ENCODE measurements at places on chromosomes 7 and 10. TPM values are rescaled to one million over a fixed set of nuclear protein-coding genes. Genes with fewer than 3 reads are reported as not detected.

Gene FAM237B
- polyA plus RNA-seq = not detected

Gene AASS
- polyA plus RNA-seq = 14.9 TPM

Gene PLPP4
- not detected for polyA plus RNA-seq

Gene DNAJC12
- 4.5 TPM for polyA plus RNA-seq

DNA sequence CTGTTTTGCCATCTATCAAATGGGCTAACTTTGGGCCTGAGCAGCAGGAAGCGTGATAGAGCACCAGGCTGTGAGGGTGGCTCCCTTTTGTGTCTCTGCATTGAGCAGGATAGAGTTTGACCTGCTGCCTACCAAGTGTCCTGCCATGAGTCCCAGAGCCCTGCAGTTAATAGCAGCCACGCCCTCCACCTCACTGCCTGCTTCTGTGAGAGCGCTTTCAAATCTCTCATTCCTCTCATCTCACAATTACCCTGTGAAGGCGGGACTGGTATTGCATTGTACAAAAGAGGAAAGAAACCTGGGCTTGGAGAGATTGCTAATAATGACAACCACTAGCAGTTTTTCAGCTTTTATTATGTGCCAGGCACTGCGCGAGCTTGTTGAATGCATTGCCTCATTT lies 39.9 kb downstream of the UNC5B start:
- no peak for DNase-seq

GRCh38 chr7:18313965-18314364 lies 181.6 kb upstream of the HDAC9 start:
- DNase-seq = no peak

GRCh38 chr7:29989257-29989995 lies at the start of gene SCRN1:
Gene SCRN1, minus strand, starts transcription at chr7:29989801. Its CDS starts 20,734 bp downstream, at chr7:29969067.
- peak; percentile 13 for DNase-seq

DNA sequence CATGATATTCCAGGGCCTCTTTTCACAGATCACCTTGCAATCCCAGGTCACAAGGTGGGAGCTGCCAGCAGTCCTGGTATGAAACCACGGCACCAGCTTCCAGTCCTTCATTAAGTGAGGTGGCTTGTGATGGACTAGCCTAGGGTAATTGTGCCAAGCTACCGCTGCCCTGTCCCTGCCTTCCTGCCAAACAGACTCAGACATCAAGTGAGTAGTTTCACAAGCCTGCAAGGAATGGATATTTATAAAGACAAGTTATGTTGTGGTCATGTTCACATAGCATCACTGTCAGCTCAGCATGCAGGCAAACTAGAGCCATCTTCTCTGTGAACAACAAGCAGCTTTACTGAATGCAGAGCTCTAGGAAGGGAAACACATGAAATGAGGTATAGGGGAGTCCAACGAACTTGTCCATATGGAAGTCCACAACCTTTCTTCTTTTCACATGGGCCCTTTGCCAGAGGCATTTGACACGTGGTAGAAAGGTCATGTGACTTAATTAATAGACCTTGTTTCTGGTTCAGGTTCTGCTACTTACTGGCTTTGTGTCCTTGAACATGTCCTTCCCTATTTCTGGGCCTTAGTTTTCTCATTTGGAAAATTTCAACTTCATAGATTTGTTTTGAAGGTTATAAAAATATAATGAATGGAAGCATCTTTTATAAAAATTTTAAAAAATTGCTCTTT lies 1061.2 kb downstream of the KCNMA1 start:
- DNase-seq = peak; percentile 27

DNA sequence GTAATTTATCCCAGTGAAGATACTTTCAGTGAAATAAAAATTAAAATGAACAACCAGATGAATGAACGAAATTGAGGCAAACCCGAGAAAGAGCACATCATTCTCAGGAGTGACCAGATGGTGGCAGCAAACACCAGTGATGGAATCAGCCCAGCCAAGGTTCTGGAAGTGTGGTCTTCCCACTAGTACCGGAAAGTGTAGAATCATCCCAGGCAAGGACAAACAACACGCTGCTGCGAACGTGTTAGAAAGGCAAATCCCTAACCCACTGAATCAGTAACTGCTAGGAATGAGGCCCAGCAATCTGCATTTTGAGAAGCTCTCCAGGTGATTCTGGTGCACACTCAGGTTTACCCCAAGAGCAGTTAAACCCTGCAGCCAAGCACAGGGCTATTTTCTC lies 15.5 kb upstream of the SLC18A3 start:
- DNase-seq = no peak

DNA sequence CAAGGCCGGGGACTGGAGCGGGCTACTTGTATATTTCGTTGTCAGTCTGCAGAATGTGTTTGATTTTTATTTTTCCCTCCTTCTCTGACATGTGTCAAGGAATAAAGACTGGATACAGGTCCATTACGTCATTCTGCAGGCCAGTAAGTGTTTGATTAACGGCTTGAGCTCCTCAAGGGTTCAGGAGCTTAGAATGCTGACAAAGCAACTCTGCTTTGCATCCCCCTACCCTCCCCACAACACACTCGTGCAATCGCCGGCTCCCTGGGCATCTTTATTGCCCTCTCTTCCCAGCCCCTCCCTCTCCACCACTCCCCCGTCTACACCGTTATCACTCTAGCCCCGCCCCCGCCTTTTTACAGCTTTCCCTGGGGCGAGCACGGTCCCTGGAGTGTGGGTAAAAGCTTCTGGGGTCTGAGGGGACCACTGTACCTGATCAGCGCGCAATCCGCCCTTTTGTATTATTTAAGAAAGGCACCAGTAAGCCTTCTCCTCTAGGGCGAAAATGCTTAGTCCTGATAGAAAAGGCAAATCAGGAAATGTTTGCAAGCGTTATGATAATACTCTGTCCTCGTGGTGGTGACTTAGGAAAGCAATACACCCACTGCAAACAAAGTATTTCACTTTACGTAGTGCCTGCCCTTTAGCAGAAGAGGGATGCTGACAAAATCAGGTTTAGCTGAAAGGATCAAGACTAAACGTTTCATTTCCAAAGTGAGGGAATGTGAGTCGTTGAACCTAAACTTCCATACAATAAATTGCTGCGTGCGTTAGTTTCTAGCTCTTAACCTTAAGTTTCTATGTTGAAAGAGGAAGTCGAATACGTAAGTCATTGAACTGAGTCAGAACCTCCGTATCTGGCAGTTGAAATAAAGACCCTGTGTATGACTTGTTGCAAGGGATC lies 1.4 kb upstream of the CREB5 start:
- peak; percentile 61 for DNase-seq

DNA sequence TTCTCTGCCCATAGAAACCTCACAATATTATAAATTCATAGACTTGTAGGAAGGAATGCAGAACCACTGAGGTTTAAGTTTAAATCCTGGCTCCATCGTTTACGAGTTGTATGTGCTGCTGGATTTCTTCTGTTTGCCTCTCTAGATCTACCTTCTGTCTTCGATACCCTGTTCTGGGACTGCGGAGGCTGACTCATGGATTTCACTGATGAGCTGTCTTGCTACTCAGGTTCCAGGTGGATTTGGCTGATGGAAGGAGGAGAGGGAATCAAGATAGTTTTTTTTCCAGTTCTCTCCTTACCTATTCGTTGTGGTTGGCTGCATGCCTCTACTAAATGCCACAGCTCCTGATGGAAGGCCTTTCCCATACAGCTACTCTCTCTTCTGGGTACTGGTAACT lies 375.8 kb downstream of the REEP3 start:
- no peak for DNase-seq

- no peak for DNase-seq
These were observed 36.7 kb downstream of the WAC start for GRCh38 chr10:28569506-28570159.

GRCh38 chr10:42781893-42782445 lies 626 bp upstream of the BMS1 start:
- peak; percentile 7 for DNase-seq

GRCh38 chr7:108402865-108403264 lies 53.4 kb downstream of the NRCAM start:
- DNase-seq = no peak
